ENCODE measurements at places on chromosomes 6 and 20. TPM values are rescaled to one million over a fixed set of nuclear protein-coding genes. Genes with fewer than 3 reads are reported as not detected.
A peak's percentile ranks its signal among the peaks of the same experiment; 100 is the strongest.

GRCh38 chr6:15960740-15961634, 167.9 kb upstream of the MYLIP start:
- no peaks in the 10 kb centered on the region for H3K36me3 ChIP-seq
- H3K4me1 ChIP-seq = peaks cover 7% of the 10 kb centered on the region
- no peak overlapping the region for H3K27ac ChIP-seq
- no peak overlapping the region for H3K4me3 ChIP-seq

DNA sequence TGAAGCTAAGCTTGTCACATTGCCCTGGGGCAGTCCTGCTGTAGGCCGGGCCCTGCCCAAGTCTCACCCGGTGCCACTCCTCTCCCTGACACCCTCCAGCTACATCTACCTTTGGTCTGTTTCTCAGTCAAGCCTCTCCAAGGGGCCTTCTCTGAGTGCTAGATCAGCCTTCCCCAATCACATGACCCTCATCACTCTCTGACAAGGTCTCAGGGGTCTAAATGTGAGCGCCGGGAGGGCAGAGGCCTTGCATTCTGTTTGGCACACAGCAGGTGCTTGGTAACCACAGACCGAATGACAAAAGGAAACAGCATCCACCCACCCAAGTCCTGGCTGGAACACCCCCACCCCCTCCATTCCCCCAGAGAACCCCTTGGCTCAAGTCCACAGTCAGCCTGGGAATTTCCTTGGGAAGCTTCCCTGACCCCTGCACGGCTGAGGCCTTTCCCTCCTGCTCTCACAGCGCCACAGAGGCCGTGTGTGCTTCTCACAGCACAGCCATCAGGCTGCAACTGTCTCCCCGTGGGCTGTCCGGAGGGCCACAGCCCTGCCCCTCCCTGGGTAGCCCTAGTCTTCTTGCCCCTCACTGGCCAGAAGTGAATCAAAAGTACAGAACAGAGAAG, 32.9 kb downstream of the PKIG start:
- H3K27me3 ChIP-seq = no peaks in the 10 kb centered on the region
- peaks cover 48% of the 10 kb centered on the region for H3K4me1 ChIP-seq
- peak; percentile 53 for DNase-seq

GRCh38 chr6:66189915-66190314, 482.9 kb upstream of the EYS start:
- no peak overlapping the region for H3K27ac ChIP-seq
- no peak overlapping the region for H3K4me3 ChIP-seq
- H3K27me3 ChIP-seq = no peaks in the 10 kb centered on the region
- no peaks in the 10 kb centered on the region for H3K36me3 ChIP-seq

- no peak overlapping the region for H3K27ac ChIP-seq
- DNase-seq = no peak
- no peaks in the 10 kb centered on the region for H3K4me1 ChIP-seq
- no peaks in the 10 kb centered on the region for H3K36me3 ChIP-seq
- no peak overlapping the region for H3K4me3 ChIP-seq
Measured at GRCh38 chr6:124007266-124007665, 203.6 kb downstream of the NKAIN2 start.

GRCh38 chr6:108562503-108562993, 1.8 kb downstream of the FOXO3 start:
- peak overlapping the region; percentile 42 for H3K4me3 ChIP-seq
- no peak for DNase-seq
- peaks cover 27% of the 10 kb centered on the region for H3K4me1 ChIP-seq
- H3K27me3 ChIP-seq = no peaks in the 10 kb centered on the region

DNA sequence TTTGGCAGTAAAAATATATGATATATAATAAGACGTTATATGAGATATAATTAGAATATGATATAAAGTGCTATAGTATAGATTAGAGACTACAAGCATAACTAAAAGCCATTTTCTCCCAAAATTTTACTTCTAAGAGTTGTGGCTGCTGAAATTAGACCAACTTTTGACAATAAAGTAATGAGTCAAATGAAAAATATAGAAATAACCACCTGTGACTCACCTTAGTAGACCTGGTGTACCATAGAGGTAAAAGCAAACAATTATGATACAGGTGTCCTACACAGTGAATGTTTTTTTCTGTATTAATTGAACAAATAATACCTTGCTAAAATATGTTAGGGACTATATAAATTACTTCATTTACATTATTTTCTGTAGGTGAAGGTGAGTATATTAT, 482.9 kb upstream of the MAN1A1 start:
- no peaks in the 10 kb centered on the region for H3K36me3 ChIP-seq
- no peak for DNase-seq
- no peak overlapping the region for H3K27ac ChIP-seq
- H3K27me3 ChIP-seq = no peaks in the 10 kb centered on the region
- no peak overlapping the region for H3K4me3 ChIP-seq

DNA sequence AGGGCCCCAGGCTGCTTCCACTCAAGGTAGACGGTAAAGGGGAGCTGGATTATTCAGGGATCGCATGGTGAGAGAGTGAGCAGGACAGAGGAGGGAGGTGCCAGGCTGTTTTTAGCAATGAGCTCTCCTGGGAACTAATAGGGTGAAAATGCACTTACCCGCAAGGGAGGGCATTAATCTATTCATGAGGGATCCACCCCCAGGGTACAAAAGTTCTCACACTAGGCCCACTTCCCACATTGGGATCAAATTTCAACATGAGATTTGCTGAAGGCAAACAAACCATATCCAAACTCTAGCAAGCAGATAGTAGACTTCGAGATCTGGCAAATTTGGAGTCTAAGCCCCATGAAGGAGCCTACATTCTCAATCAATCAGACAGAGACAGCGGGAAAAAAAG, 408.6 kb downstream of the RNF144B start:
- no peak overlapping the region for H3K27ac ChIP-seq
- no peaks in the 10 kb centered on the region for H3K27me3 ChIP-seq
- no peaks in the 10 kb centered on the region for H3K4me1 ChIP-seq
- no peaks in the 10 kb centered on the region for H3K36me3 ChIP-seq
- no peak overlapping the region for H3K4me3 ChIP-seq

RGS17 gene
- 0.45 TPM for total RNA-seq

NPEPL1 gene
- total RNA-seq = 66.0 TPM

SCUBE3 gene
- 0.31 TPM for total RNA-seq

KCNQ5 gene
- total RNA-seq = 8.7 TPM

BFSP1 gene
- total RNA-seq = 3.7 TPM
